Activated CD8-positive, alpha-beta T cell treated with anti-CD3 and anti-CD28 coated beads for 36 hours (primary cell): ENCODE measurements at places on chromosomes 12 and 14. TPM values are rescaled to one million over a fixed set of nuclear protein-coding genes. Genes with fewer than 3 reads are reported as not detected.
A peak's percentile ranks its signal among the peaks of the same experiment; 100 is the strongest.

Gene SSPN
- total RNA-seq = not detected

Gene KRT75
- total RNA-seq = not detected

Gene DCD
- total RNA-seq = not detected

DNA sequence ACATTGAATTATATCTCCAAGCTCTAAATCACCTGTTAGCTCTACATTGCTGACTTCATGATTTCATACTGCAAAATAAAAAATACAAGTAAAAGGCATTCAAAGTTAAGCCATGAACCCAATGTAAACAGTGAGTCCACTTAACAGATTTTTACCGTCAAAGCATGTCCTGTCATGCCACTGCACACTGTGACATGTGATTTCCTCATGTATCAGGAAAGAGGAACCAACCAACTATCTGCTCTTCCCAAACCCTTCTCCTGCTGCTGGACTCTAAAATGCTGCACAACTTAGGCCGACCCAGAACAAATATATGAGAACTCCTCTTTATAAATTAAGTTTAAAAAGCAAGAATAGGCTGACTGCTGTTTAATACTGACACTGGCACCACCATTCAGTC, 37.5 kb downstream of the TM7SF3 start:
- no peak overlapping the region for H3K27ac ChIP-seq
- peaks cover 38% of the 10 kb centered on the region for H3K36me3 ChIP-seq
- peaks cover 13% of the 10 kb centered on the region for H3K4me1 ChIP-seq
- H3K4me3 ChIP-seq = no peak overlapping the region
- DNase-seq = no peak
- no peaks in the 10 kb centered on the region for H3K27me3 ChIP-seq

- peak; percentile 72 for DNase-seq
- peaks cover 18% of the 10 kb centered on the region for H3K36me3 ChIP-seq
- peaks cover 69% of the 10 kb centered on the region for H3K4me1 ChIP-seq
- H3K27me3 ChIP-seq = no peaks in the 10 kb centered on the region
Measured at GRCh38 chr14:61568572-61569011, 126.7 kb upstream of the HIF1A start.

- H3K27me3 ChIP-seq = no peaks in the 10 kb centered on the region
- no peak overlapping the region for H3K4me3 ChIP-seq
- peaks cover 42% of the 10 kb centered on the region for H3K36me3 ChIP-seq
- H3K27ac ChIP-seq = no peak overlapping the region
- peaks cover 5% of the 10 kb centered on the region for H3K4me1 ChIP-seq
Measured at GRCh38 chr14:31657917-31658316, 96.7 kb downstream of the NUBPL start.

DNA sequence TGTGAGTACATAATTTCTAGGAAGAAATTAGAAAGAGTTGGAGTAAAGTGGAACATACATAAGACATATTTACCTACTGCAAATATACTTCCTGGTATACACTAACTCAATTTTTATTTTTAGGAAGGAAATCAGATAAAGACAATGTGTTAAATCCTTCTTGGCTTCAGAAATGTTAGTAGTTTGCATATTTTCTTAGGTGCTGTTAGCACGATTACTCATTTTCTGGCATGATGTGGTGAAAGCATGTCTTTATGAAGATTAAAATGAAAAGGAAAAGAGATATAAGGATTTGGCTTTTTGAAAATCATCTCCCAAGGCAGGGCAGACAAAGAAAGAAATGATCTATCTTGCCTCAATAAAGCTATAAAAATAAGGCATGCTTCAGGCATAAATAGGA, 287.6 kb upstream of the E2F7 start:
- H3K27me3 ChIP-seq = no peaks in the 10 kb centered on the region
- no peak for DNase-seq
- no peak overlapping the region for H3K27ac ChIP-seq
- H3K4me1 ChIP-seq = no peaks in the 10 kb centered on the region
- H3K4me3 ChIP-seq = no peak overlapping the region

DNA sequence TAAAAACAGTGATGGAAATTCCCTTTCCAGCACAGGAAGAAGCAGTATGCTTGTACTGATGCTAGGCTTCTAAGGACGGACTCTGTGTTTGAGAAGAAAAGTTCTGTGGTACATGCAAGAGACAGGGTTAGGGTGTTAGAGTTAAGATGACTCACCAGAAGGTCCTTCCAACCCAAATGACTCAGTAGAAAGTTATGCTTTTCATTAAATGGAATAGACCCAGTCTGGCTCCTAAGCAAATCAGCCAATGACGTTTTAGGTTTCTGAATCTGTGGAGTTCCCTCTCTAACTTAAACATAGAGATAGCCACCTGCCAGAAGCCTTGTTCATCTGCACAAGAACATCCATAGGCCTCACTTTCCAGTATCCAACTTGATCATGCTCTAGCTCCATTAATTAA, 5.7 kb downstream of the PTHLH start:
- no peak overlapping the region for H3K27ac ChIP-seq
- H3K4me3 ChIP-seq = no peak overlapping the region
- H3K4me1 ChIP-seq = peaks cover 29% of the 10 kb centered on the region
- no peaks in the 10 kb centered on the region for H3K36me3 ChIP-seq
